ENCODE measurements at places on chromosomes 7 and 10.

DNA sequence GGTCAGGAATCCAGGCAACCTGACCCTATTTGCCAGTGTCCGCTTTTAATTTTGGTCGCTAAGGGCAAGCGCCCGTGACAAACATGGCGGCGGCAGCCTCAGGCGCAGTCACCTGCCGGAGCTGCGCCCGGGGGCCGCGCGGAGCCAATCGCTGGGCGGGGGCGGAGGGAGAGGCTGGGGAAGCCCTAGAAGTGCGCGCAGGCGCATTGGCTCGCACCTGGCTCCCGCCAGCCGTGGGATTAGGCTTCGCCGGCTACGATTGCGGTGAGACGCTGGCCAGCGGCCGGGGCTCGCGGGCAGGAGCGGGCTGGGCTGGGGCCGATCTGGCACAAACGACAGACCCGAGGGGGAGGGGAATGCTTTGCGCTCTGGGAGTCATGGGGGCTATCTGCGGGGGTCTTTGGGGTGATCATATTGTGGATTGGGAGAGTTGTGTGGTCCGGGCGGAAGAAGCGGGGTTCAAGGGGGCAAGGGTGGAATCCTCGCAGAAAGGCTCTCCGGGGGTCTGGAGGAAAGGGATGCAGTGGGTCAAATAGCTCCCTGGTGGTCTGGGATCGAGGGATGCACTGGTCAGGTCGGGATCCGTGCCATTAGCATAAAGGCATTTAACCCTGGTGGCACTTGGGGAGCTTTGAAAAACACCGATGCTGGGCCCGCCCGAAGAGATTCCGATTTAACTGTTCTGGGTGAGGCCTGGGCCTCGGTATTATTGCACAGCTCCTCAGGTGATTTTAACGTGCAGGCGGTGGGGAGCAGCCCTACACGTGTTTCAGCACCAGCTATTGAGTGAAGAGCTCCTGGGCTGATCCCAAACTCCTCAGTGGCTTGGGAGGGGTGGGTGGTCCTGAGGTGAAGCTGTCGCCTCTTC, 10.1 kb upstream of the C10orf95 start:
- DNase-seq, result peak; percentile 94

GRCh38 chr10:70672165-70673042, at the start of gene ADAMTS14:
Gene ADAMTS14 (plus strand): TSS chr10:70672506. CDS start chr10:70672803, 297 bp downstream.
- peak; percentile 50 for DNase-seq

DNA sequence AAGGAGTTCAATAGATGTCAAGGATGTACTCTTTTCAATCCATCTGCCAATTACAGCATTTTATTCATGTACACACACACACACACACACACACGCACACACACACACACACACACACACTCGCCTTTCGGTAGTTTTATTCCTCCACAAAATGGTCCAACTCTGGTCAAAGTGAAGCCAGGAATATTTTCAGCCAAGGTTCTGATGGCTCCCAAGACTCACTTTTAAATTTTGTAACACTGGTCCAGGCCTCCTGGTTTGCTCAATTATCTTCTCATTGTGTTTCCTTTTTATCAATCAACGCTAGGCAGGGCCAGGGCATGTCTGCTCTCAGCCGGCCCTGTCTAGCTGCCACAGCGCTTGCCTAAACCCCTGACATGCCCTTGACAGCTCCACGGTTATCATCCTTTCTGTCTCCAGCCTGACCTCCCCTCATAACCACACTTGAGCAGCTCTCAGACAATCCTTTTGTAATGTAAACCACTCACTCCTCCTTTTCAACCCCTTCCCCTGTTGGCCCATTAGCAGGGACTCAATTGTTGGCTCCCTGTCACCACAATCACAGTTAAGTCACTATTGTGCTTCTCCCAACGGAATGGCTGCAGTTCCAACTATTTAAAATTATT, 115.1 kb downstream of the ICA1 start:
- peak; percentile 31 for DNase-seq

GRCh38 chr7:127207230-127207629, 45.5 kb downstream of the GRM8 start:
- DNase-seq, result no peak

GRCh38 chr10:73159038-73159648, 8.7 kb downstream of the ECD start:
- DNase-seq, result peak; percentile 47

DNA sequence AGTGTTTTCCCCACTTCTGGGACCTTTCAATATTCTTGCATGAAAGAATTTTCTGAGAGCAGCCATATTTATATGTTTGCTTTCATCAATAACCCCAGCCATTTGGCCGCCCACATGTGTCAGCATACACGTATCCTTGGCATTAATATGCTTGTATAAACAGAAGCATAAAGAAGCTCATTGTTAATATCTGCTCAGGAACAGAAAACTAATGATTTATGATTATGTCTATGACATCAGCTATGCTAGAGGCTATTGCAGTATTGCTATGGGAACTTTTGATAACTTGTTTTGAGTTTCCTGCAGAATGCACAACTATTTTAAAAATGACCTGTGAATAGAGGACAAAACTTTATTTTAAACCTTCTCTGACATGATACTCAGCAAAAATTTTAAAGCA, 300.9 kb upstream of the MTPN start:
- no peak for DNase-seq

GRCh38 chr7:71354716-71355115, 222.8 kb downstream of the GALNT17 start:
- no peak for DNase-seq

DNA sequence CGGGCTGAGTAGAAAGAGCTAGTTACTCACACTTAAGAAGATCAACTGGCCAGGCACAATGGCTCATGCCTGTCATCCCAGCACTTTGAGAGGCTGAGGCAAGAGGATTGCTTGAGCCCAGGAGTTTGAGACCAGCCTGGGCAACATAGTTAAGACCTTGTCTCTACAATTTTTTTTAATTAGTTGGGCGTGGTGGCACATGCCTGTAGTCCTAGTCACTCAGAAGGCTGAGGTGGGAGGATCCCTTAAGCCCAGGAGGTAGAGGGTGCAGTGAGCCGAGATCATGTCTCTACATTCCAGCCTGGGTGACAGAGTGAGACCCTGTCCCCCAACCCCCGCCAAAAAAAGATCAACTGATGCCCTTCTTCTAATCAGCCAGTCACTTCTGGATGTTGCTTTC, 74.6 kb upstream of the ATP6V0A4 start:
- no peak for DNase-seq

- DNase-seq, result no peak
Measured at GRCh38 chr10:61301575-61301974, 151.6 kb downstream of the TMEM26 start.

DNA sequence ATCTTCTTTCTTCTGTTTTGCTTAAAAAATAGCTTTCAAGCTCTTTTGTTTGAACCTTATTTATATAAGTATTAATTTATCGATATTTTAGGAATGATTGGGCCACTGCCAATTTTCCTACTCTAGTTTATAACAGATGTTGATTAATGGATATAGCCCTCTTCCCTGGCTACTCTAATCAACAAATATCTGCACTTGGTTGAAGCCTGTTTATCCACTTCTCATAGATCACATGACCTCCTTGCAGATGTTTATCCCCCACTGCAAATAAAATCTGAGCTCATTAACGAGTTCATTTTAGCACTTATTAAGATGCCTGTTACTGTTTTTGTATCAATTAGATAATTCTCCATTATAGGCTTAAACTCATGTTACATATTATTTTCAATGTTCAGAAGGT, 715.3 kb downstream of the CNTNAP2 start:
- no peak for DNase-seq

DNA sequence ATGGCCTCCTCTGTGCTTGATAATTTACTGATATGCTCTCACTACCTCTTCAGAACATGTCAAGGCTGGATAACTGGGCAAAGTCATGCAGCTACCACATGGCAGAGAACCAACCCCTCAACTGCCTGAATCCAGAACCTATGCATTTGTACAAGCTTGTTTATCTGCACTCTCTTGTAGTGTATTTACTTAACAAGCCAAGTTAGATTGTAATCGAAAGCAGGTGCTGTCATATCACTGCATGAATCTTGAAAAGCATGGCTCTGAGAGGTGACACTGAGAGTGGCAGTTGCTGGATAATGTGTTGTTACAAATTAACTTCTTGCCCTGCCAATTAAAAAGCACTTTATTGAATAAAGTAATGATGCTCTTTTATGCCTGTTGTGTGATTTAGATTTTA, 588.6 kb downstream of the NRG3 start:
- DNase-seq, result no peak

- no peak for DNase-seq
Measured at GRCh38 chr7:156731651-156732050, 91.1 kb downstream of the RNF32 start.

- DNase-seq, result no peak
Measured at GRCh38 chr10:133388236-133388972, 5.6 kb upstream of the MTG1 start.

GRCh38 chr10:22316286-22317075, at the start of gene COMMD3:
Gene COMMD3 (plus strand): TSS chr10:22316388. CDS start chr10:22316418, 30 bp downstream.
- peak; percentile 89 for DNase-seq

DNA sequence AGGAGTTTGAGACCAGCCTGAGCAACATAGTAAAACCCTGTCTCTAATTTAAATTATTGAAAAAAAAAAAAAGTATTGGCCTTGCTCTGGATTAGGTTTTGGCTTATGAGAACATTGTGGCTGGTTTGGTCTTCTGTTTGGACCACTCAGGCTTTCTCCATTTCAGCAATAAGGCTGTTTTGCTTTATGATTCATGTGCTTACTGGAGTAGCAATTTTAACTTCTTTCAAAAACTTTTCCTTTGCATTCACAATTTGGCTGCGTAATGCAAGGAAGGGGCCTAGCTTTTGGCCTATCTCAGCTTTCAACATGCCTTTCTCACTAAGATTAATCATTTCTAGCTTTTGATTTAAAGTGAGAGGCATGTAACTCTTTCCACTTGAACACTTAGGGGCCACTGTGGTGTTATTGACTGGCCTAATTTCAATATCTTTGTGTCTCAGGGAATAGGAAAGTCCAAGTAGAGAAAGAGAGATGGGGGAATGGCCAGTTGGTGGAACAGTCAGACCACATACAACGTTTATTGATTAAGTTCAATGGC, 38.0 kb upstream of the SRPK2 start:
- DNase-seq, result no peak
